Uterus (tissue), 4 donors: ENCODE measurements at places on chromosomes 4 and X. TPM values are rescaled to one million over a fixed set of nuclear protein-coding genes. Genes with fewer than 3 reads are reported as not detected.

The FAM184B gene
- total RNA-seq = not detected

The BMPR1B gene
- total RNA-seq = under 0.01 TPM

The GYG2 gene
- 9.6 TPM for total RNA-seq

The SAGE1 gene
- not detected for total RNA-seq

The HSFX2 gene
- not detected for total RNA-seq

The PDCL2 gene
- not detected for total RNA-seq

The MAGEA8 gene
- not detected for total RNA-seq

The GCNA gene
- total RNA-seq = 2.8 TPM

The SHOX gene
- total RNA-seq = not detected

The KIF4A gene
- total RNA-seq = not detected

The XK gene
- total RNA-seq = 0.26 TPM

The CENPE gene
- total RNA-seq = 15.2 TPM

The FAM236A gene
- total RNA-seq = not detected
